ENCODE measurements at places on chromosomes 6 and 20.

DNA sequence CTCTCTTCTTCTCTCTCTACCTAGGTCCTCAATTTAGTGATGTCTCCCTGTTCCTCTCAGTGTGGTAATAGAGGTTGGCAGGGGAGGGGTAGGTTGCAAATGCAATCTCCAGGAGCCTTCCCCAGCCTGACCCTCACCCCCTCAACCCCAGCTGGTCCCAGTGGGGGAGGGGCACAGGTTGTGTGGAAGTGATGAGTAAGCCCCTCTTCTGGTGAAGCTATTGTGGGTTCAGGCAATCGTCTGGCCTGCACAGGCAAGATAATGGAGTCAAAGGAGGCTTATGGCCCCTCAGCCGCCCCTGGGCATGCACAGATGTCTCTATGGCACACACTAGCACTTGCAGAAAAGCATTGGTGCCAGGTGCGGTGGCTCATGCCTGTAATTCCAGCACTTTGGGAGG, 10.8 kb upstream of the ADA start:
- no peak for DNase-seq

- no peak for DNase-seq
These were observed 2.9 kb downstream of the MAP3K7 start for GRCh38 chr6:90583836-90584481.

GRCh38 chr20:16748308-16748900, at the start of gene OTOR:
Gene OTOR, plus strand, starts transcription at chr20:16748358. Its CDS starts 44 bp downstream, at chr20:16748402.
- DNase-seq, result no peak

DNA sequence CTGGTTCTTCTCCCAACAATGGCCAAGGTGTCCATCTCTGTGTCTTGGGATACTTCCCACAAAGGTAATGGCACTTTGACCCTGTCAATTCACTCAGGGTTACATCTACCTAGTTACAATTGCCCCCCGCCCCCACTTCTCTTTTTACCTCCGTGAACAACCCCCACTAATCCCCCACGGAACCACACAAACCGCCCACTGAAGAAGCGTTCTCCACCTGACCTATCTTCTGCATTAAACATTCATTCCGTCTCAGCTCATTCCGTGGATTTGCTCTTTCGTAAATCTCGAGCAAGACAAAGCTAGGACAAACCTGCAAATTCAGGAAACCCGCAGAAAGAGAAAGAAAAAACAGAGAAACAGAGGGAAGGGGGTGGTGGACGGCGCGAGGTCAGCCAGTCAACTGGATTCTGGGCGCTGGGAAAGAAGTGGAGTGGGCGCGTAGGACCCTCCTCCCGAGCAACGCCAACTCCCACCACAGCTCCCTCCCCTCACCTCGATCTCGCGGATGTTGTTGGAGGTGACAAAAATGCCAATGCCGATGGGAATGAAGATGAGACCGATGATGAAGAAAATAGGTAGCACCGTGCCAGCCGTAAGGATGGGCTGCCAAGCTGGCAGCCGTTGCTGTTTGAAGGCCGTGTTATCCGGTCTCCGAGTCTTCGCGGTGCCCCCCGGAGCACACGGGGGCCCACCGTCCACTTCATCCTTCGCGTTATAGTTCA, 523 bp downstream of the TMEM30A start:
- DNase-seq, result no peak

- no peak for DNase-seq
These were observed 511 bp upstream of the CLIC1 start for GRCh38 chr6:31736768-31737314.

GRCh38 chr6:114344246-114344970, 1.6 kb upstream of the HS3ST5 start:
- no peak for DNase-seq

DNA sequence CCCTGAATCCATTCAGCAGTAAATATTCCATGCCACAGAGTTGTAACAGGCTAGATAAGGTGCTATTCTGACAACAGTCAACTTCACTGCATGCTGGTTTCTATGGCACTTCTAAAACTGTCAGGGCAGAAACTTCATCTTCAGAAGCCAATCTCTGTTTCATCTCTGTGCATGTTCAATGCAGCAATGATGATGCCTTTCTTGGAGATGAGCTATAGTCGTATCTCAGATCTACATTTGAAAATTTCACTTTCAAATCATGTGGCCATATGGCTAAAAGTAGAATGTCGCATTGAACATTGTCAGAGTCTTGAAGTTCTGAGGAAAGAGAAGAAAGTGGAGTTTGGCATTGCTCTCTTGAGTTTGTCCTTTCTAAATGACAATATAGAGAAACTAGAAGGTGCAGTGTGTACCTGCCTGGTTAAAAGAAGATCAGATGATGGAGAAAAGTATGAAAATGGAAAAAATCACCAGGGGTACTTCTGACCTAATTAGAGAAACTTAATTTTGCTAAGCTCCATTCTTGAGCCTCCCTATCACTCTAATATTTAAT, 49.0 kb upstream of the VSTM2L start:
- DNase-seq, result no peak

DNA sequence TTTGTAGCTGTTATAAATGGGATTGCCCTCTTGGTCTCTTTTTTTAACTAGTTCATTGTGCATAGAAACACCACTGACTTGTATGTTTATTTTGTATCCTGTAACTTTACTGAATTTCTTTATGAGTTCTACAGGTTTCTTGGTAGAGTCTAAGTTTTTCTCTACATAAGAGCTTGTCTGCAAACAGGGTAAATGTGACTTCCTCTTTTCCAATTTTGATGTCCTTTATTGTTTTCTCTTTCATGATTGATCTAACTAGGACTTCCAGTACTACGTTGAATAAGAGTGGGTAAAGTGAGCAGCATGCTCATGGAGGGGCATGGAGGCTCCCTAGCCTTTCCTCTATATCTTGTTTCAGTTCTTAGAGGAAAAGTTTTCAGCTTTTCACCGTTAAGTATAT, 3.0 kb upstream of the WFDC10A start:
- no peak for DNase-seq

DNA sequence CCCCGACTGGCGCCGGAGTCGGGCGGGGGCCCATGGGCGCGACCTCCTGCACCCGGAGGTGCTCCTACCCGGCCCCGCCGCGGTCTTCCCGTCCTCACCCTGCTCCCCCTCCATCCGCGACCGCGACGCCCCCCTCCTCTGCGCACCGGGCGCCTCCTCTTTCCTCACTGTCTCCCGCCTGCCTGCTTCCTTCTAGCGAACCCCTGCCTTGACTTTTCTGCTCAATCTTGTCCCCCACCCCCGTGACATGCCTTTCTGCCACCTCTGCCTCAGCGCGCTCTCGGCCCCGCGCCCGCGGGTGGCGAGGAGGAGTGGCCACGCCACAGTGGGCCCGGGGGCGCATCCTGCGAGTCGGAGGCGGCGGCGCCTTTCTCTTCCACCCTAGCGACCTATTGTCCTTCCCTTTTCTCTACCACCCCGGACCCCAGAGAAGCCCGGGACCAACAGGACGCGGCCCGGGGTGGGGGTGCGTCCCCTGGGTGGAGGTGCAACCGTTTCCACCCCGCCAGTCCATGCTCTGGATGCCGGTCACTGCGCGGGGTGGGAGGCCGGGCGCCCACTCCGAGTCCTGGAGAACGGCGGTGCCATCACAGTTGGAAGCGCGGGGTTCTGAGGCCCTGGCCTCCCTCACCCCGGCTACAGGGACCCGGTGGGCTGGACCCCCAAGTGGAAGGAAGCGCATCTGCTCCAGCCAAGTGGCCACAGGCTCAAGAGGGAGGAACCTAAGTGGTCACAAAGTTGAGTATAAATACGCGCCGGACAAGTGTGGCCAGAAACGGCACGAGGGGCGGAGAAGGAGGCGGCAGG, 2.0 kb downstream of the PDE10A start:
- DNase-seq, result no peak

DNA sequence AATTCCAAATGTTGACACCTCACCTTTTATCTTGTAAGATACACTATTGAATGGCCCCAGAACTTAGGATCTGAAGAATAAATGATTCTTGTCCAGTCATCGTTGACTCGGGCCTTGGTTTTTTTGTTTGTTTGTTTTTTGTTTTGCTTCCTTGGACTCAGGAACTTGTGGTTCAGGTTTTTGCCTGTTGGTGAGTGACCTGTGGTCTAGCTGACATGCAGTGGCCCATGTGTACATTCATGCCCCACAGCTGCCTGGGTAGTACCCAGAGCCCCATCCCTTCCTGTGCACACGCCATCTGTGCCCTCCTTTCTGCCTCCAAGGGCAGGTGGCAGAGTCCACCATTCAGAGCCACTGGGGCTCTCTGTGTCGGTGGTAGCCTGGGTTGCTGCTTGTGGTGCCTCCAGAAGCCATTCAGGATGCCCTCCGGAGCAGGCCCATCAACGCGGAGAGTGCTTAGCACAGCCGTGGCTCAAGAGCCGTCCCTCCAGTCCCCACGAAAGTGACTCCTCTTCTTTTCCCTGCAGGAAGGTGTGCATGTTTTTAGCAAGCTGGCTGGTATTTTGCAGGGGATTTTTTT, 85.9 kb downstream of the SYNJ2 start:
- no peak for DNase-seq

- DNase-seq, result peak; percentile 30
These were observed 164.0 kb downstream of the MRPL14 start for GRCh38 chr6:43963203-43963602.

DNA sequence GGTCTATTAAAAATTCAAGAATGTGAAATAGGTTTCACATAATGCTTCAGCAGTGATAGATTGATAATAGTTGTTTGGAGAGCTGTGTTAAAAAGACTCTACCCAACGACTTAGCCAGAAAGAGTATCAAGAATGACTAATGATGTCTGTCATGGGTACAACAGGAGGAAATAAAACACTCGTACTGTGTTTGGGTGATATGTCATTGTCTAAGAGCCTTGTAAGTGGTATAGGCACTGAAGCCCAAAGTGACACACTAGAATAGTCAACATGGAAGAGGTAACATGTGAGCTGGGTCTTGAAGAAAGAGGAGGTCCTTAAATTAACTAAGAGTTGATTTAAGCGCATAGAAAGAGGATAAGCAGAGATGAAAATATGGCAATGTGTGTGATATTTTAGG, 471.8 kb upstream of the MAN1A1 start:
- DNase-seq, result no peak

GRCh38 chr6:47672816-47673215, 25.6 kb upstream of the ADGRF4 start:
- DNase-seq, result no peak

DNA sequence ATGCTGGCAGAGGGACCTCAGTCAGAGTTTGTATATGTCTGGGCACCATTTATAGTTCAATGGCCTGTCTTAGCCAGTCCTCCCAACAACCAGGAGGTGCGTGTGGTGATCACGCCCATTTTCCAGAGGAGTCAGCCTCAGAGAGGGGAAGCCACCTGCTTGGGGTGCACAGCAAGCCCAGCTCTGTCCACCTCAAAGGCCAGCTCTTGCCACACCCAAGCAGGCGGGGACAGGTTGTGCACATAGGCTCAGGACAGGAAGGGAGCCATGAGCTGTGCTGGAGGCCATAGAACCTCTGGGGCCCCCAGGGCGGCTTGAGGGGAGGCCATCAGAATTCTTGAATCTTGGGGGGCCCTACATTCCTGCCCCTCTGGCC, 61.2 kb downstream of the DLGAP4 start:
- no peak for DNase-seq

GRCh38 chr6:20302168-20302567, 89.9 kb upstream of the MBOAT1 start:
- DNase-seq, result no peak

DNA sequence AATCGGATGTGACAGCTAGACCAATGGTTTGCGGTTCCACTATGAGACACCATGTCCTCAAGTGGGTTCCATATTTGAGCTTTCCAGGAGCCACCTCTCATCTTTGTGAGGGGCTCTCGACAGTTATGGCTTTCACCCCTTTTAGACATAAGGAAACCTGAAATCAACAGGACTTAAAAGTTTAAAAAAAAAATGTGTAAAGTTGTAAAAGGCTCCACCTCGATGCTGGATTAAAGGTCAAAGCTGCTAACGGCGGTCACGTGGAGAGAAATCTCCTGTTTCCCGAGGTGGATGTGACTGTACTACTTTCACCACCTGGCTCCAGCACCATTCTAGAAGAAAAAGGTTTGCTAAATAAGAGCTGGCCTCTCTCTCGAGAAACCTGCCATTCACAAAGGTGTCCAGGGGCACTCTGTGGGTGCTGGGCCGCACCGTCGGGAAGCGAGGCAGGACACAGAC, 542 bp downstream of the ATP5F1E start:
- no peak for DNase-seq

DNA sequence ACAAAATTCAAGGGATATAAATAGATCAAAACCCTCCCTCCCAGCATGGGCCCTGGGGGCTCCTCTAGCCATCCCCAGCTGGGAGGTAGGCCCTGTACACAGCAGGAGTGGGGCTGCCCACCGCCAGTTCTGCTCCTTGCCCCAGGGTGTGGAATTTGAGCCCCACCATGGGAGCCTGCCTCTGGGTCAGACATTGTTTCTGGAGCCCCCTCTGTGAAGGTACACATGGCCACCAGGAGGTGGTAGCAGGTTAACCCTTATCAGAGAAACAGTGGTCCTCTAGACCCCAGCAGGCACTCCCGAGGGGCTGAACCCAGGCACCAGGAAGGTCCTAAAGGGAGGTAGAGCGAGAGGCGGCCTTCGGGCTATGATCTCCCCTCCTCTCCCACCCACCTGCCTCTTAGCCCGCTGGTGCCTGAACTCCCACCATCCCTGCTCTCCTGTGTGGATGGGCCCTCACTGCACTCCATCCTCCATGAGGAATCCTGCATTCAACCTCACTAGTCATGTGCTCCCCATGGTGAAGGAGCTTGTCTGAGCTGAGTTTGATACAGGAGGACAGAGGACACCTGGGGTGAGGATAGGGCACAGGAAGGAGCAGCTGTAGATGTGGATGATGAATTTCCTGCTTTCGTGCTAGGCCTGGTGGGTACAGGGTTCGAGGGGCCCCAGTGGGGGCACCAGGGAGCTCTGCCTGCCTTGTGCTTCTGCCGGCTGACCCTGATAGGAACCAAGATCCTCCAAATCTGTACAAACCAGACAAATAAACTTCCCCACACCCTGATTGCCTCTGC, 114.9 kb downstream of the GRM4 start:
- no peak for DNase-seq

- no peak for DNase-seq
These were observed 65.4 kb downstream of the HIVEP2 start for GRCh38 chr6:142879527-142879926.

- no peak for DNase-seq
These were observed 22.3 kb upstream of the APMAP start for GRCh38 chr20:25014816-25015215.

DNA sequence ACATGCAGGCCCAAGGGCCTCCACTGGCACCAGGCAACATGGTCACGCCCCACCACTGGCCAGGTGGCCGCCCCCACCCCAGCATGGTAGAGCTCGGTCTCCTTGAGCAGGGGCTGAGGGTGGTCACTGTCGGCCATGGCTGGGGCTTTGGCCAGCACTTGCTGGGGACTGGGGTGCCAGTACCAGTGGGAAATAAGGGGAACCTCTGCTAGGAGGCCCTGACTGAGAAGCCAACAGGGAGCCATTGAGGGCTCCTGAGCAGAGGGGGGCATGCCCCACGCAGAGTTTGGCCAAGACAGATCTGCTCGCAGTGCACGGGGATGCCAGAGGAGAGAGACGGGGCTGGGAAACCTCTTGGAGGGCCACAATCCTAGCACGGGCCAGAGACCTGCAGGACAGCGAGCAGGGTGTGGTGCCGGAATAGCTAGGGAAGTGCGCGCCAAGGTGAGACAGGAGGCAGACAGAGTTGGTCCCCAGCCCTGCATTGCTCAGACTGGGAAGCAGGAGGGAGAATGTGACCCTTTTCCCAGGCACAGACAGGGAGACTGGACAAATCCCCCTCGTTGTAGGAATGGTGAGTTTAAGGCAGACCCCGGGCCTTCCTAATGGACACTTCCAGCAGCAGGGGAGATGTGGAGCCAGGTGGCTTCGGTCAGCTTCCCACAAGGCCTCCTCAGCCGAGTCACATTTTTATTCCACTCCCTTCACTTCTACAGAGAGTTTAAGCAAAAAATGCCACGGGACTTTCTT, 179.0 kb upstream of the CST7 start:
- no peak for DNase-seq
